NCI-H524 treated with DMSO at 0.1 percent for 48 hours (cell line): ENCODE measurements at places on chromosomes 7 and 10.

DNA sequence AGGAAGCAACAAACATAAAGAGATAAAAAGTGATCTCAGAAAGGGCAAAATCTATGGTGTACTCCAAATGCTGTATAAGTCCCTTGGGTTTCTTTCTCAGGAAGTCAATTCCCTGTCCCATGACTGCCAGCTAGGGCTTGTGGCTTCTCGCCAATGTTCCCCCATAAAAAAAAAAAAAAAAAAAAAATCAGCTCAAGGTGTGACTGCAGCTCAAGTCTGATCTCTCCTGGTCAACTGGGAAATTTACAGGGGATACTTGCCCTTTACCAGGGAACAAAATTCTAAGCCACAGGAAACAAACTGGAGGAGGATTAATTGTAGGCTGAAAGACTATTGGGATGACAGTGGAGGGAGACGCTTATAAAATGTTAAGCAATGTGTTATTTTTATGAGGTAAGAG, 76.0 kb downstream of the PCGF5 start:
- DNase-seq = no peak

DNA sequence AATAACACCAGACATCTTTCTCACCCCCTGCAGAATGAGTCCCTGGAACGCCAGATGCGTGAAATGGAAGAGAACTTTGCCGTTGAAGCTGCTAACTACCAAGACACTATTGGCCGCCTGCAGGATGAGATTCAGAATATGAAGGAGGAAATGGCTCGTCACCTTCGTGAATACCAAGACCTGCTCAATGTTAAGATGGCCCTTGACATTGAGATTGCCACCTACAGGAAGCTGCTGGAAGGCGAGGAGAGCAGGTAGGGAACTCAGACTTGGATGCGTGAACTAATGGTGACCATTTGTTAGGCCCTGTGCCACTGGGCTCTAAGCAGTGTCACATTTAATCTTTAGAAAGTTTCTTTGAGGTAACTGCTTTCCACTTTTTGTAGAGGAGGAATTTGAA, 7.1 kb downstream of the VIM start:
- no peak for DNase-seq

GRCh38 chr7:122628651-122629411, 70.1 kb downstream of the RNF133 start:
- DNase-seq = no peak

DNA sequence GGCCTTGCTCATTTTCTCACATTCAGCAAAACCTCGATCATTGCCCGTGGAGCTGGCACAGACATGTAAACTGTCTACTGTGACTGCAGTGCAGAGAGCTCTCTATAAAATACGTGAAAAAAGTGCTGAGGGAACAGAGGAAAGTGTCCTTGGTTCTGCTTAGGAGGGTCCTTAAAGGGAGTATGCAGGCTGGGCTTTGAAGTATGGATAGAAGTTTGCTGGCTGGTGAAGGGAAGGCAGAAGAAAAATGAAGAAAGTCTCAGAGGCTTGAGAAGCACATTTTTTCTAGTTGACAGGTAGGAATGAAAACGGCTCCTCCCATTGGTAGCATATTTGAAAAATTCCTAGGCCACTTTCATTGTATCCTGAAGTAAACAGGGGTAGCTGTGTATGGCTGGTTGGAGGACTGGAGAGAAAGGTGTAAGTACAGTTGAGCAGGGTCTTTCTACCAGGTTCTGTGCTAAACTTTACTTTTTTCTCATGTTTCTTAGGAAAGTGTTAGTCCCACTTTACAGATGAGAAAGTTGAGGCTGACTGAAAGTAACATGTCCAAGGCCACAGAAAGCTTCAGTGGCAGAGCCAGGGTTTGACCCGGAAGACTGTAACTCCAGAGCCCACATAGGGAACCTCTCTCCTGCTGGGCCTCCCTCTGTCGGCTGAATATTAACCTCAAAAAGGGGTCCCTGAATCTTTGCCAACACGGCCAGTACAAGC, 63.0 kb upstream of the PPIF start:
- DNase-seq = no peak

GRCh38 chr10:56975513-56975912, 614.5 kb upstream of the ZWINT start:
- DNase-seq = no peak

GRCh38 chr7:101128040-101128834, 1.3 kb downstream of the SERPINE1 start:
- DNase-seq = no peak

GRCh38 chr7:11957956-11958355, 126.0 kb upstream of the THSD7A start:
- DNase-seq = no peak

- DNase-seq = no peak
Measured at GRCh38 chr10:133448120-133448519, 5.6 kb upstream of the SCART1 start.

DNA sequence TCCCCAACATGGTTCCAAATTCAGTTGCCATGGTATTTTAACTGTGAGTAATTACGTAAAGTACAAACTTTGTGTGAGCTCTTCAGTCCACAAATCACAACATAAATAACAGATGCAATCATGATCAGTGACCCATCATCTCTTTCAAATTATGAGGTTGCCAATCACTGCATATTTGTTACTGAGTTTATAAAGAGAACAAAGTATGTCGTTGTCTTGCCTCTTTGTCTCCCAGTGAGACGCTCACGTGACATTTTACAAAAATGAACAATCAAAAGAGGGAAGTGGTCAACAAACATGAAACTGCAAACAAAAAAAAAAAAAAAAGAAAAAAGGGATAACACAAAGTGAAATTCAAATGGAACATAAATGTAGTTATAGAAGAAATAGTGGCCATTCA, 122.7 kb upstream of the PDSS1 start:
- no peak for DNase-seq

DNA sequence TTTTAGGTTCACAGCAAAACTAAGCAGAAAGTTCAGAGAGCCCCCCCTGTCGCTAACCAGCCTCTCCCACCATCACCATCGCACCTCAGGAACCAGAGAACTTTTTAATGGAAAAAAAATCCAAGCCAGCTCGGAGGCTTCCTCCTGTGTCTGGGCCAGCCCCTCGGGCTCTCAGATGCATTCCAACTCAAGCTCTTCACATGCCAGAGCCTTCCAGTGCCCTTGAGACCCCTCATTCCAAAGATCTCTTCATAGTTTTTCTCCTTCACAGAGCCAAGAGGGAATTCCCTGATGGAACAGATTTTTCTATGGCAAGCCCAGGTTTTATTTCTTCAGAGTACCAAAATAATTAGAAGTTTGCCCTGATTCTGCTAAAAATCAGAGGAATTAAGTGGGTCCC, 153.4 kb upstream of the LANCL2 start:
- DNase-seq = no peak

DNA sequence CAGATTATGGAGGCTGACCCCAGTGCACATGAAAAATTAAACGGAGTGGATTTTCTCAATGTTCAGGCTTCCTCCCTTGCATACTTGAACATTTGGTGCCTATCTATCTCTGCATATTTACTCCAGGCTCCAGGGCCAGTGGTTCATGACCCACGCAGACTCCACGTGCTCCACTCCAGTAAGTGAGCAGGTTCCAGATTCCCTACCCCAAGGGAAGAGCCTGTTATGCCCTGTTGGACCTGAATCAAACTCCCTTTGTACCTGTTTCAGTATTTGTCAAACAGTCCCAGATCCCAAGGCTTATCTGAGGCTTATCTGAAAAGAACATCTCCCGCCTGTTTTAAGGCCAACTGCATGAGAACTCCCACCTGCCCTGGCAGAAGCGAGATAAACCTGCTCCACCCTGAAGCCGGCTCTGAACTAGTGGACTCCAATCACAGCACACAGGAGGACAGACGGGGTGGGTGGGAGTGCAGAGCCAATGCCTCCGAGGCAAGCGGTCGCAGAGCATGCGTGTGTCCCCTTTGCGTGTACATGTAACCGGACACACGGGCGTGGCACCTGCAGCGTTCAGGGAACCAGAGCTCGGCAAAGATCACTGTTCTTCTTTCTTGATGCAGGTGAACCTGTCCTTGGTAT, 2.3 kb upstream of the FUOM start:
- no peak for DNase-seq

GRCh38 chr7:1541431-1542162, 11.1 kb downstream of the MAFK start:
- DNase-seq = no peak

GRCh38 chr10:61987537-61987936, 86.0 kb downstream of the ARID5B start:
- no peak for DNase-seq

DNA sequence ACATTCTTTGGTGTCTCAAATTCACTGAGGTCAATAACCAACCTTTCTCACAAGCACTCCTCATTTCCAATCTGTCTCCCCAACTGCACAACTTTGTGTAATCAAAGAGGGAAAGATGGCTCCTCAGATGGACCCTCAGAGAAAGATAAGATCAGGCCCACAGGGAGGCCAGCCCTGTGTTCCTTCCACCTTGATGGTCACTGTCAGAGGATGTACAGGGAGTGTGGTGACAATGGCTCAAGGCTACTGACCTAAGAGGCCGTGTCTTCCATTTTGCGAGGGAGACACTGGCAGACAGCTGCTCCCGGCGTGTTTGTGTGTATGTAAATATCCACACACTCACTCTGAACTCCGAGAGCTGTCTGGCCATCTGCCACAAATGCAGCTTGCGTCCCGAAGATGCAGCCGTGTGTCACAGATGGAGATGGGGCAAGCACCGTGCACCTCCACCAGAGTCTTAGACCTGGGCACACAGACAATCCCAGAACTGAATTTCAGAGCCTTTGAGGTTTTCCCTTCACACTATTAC, 712.1 kb upstream of the NRP1 start:
- peak; percentile 47 for DNase-seq

- DNase-seq = no peak
Measured at GRCh38 chr7:9307131-9307530, 873.7 kb downstream of the NXPH1 start.

GRCh38 chr7:96329241-96329640, 7.3 kb upstream of the SLC25A13 start:
- DNase-seq = no peak

DNA sequence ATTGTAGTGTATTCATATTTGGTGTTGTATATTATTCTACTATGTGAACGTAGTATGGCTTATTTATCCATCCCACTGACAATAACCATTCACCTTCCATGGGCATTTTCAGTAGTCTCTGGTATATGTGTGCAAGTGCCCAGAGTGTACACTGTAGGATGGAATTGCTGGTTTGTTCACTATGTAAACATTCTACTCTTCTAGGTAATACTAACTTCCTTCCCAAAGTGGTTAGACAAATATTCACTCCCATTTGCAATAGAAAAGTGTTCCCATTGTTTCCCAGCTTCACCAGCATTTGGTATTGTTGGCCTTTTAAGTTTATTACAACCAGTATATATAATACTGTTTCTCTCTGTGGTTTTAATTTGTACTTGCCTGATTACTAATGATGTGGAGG, 153.7 kb downstream of the C7orf25 start:
- no peak for DNase-seq

DNA sequence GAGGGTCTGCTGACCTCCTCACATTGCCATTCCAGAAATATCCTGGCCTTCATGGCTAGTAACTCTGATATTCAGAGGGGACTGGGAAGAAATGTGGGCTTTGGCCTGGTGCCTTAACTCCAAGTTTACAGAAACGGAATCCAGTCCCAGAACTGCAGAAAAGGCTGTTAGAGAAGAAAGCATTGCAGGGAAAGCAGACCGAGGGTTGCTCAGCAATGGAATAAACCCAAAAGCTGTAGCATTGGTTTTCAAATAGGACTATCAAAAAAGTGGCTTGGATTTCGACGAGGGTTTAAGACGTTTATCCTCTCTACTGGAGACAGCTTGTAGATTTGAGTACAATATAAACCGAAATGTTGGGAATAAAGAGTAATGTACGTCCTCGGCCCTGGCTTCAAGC, 425.8 kb upstream of the FOXK1 start:
- DNase-seq = no peak

DNA sequence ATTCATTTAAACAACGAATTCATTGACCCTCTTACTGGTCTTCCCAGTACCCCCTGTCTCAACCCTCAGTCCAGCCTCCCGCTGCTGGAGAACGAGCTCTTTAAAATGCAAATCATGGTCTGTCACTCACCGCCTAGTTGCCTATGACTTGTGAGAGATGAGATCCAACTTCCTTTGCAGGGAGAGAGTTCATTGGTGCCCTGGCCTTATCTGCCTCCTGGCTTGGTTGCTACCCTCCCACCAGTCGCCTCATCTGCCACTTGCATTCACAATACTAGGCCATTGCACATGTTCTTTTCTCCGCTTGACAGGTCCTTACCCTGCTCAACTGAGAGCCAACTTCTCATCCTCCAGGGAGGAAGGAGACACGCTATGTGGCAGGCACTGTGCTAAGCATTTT, 54.0 kb upstream of the MXI1 start:
- DNase-seq = no peak
